ENCODE measurements at places on chromosomes 2 and 18. TPM values are rescaled to one million over a fixed set of nuclear protein-coding genes. Genes with fewer than 3 reads are reported as not detected.

DNA sequence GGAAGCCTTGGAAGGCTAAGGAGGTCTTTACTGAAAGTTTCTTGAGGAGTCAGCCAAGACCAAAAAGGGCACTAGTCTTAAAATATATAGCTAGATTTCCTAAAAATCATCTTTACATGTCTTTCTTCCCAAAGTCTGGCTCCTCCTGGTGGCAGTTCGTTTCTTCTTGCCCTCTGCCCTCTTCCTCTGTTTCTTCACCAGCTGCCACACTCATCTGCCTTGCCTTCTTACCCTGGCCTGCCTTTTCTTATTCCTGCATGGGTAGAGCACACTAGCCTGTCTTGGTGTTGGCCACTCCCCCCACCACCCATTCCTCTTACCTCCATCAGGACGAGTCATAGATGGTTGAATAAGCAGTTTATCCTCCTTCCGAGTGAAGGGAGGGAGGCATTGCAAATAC, 129.8 kb downstream of the RAPGEF4 start:
- no peaks in the 10 kb centered on the region for H3K4me1 ChIP-seq
- H3K27me3 ChIP-seq: no peaks in the 10 kb centered on the region
- H3K36me3 ChIP-seq: no peaks in the 10 kb centered on the region
- H3K4me3 ChIP-seq: no peak overlapping the region

- H3K4me1 ChIP-seq: no peaks in the 10 kb centered on the region
- no peak for DNase-seq
- H3K27ac ChIP-seq: no peak overlapping the region
- H3K36me3 ChIP-seq: no peaks in the 10 kb centered on the region
- no peaks in the 10 kb centered on the region for H3K27me3 ChIP-seq
- H3K4me3 ChIP-seq: no peak overlapping the region
Measured at GRCh38 chr2:71927757-71928715, 219.6 kb downstream of the CYP26B1 start.

DNA sequence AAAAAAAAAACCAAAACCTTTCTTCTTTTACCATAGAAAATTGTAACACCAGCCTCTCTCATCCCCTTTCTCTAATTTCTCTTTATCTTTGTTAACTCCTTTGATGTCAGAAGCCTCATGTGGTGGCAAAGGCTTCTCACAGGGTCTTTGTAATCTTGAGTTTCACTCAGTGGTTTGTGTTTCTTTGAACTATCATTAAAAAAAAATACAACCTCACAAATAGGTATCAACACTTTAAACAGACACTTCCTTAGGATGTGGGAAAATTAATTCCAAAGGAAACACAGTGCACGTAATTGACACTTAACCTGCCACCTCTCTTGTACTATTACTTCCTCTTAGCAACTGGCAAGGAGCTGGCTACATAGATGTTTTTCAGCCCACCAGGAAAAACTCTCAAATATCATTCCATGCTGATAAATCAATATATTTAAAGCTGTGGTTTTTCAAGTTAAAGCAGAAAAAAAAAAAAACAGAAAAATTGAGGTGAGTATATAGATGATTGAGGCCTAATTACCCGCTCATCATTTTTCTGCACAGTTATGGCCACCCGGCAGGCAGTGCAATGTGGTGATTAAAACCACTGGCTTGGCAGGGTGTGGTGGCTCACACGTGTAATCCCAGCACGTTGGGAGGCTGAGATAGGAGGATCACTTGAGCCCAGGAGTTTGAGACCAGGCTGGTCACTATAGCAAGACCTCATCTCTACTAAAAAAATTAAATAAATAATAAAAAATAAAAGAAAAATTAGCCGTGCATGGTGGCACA, 193.5 kb downstream of the MYO3B start:
- H3K27ac ChIP-seq: no peak overlapping the region
- H3K36me3 ChIP-seq: no peaks in the 10 kb centered on the region
- DNase-seq: no peak
- no peaks in the 10 kb centered on the region for H3K27me3 ChIP-seq
- H3K4me1 ChIP-seq: peaks cover 6% of the 10 kb centered on the region

Gene CCDC68
- total RNA-seq: not detected
